C1 segment of cervical spinal cord (tissue), 14 donors: ENCODE measurements at places on chromosomes 12 and 14.

GRCh38 chr14:40911141-40911540 lies 695.5 kb upstream of the LRFN5 start:
- no peak for DNase-seq

GRCh38 chr12:53585448-53586125 lies 40.6 kb downstream of the ATF7 start:
- DNase-seq, result no peak

DNA sequence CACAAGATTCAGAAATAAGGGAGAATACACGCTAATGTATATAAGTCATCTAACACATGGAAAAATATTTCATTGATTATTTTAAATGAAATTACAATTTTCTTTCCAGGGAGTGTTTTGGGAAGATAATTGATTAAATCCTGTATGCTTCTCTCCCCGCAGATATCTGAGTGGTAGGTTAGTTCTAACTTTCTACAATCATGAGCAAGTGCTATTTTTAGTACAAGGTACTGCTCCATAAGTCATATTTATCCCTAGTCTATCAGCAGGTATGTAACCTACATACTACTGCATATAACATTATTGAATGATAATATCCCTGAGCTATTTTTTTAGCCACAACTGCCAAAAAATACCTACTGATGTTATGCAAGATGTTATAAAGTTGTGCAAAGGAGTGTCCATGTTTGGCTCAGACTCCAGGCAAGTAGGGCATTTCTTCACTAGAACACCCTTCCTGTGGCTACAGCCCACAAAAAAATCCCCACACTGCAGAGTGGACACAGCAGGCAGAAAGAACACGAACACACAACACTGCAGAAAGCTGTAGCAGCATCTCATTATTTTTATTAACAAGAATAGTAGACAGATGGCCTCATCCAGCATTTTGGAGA lies 87.0 kb downstream of the SEC23A start:
- DNase-seq, result no peak

GRCh38 chr12:6775185-6776174 lies 3.2 kb downstream of the LAG3 start:
- DNase-seq, result no peak

- DNase-seq, result no peak
Observed at GRCh38 chr14:45271858-45272537, 19.0 kb upstream of the MIS18BP1 start.

DNA sequence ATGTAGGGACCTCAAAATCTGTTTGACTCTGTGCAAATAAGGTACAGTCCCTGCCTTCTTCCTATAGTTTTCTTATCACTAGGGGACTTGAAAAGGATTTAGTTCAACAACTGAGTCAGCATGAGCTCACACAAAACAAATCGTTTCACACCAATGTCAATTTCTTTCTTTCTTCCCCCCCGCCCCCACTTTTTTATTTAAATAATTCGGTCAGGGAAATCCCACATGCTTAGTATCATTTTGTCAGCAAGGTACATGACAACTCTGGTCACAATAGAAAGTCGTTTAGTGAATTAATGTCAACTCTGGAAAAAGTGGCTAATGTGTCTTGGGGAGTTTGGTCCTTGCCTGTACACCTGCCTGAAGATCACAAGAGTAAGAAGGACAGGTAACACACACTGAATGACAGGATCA lies 232.2 kb upstream of the PLEKHG7 start:
- no peak for DNase-seq

- DNase-seq, result no peak
Observed at GRCh38 chr12:45794422-45794821, 64.9 kb downstream of the ARID2 start.

DNA sequence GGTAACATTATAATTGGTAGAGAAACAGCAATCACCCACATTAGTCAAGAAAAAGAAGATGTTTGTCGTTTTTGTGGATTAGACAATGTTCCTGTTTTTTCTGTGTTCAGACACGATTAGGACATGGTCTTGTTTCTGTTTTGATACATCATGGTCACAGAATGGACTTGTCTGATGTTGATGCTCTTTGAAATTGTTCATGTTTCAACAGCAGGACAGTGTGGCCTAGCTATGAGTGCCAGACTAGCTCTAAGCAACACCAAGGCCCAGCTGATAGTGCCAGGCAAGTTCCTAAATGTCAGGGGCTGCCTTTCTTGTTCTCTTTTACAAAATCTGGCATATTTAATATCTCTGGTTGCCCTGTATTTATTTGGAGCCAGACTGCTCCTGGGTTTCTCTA lies 40.9 kb upstream of the TOMM20L start:
- no peak for DNase-seq

GRCh38 chr12:103493199-103493598 lies 2.6 kb downstream of the C12orf42 start:
- DNase-seq, result no peak
